ENCODE measurements at places on chromosomes 1 and 21.

DNA sequence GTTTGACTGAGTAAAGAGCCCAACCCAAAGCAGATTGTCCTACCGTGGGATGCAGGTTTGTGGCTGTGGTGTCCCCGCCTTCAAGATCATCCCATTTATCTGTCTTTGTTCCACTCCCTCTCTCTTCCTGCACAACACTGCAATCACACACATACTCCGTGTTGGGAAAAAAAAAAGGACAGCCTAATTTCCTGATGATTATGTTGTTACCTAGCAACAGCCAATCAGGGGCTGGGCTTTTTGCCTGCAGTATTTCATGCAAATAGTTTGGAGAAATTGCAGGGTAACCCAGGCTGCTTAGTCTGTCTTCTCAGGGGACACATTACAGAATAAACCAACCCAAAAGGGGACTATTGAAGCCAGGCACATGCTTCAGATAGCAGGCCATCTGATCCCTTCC, 38.3 kb downstream of the PHC2 start:
- DNase-seq, result no peak

GRCh38 chr1:171345536-171345935, 31.6 kb downstream of the FMO4 start:
- DNase-seq, result no peak

DNA sequence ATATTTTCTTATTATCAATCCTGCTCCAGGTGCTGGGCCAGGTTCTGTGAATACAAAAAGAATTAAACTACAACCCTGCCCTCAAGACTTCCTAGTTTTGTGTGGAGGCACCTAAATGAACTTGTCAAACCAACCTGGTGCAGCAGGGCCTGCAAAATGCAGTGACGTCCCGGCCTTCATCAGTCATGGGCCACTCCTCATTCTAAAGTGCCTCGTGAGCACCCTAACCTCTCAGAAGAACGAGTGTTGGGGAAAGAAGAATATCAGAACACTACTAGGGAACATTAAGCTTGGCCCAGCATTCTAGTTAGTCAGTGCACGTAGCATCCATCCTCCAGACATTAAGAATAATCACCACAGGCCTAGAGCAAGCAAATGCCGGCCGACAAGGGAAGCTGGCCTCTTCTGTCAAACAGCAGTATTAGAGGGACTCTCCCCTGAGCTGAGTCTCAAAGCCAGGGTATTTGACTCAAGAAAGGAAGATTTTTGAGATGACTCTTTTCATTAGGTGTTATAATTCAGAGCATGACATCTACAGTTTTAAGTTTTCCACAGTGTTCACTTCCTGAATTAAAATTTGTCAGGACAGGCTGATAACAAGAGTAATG, 137.9 kb downstream of the SLC45A1 start:
- no peak for DNase-seq

GRCh38 chr1:212635141-212635631, 26.6 kb downstream of the ATF3 start:
- DNase-seq, result no peak

- DNase-seq, result no peak
These were observed 40.4 kb upstream of the FRRS1 start for GRCh38 chr1:99806882-99807281.

DNA sequence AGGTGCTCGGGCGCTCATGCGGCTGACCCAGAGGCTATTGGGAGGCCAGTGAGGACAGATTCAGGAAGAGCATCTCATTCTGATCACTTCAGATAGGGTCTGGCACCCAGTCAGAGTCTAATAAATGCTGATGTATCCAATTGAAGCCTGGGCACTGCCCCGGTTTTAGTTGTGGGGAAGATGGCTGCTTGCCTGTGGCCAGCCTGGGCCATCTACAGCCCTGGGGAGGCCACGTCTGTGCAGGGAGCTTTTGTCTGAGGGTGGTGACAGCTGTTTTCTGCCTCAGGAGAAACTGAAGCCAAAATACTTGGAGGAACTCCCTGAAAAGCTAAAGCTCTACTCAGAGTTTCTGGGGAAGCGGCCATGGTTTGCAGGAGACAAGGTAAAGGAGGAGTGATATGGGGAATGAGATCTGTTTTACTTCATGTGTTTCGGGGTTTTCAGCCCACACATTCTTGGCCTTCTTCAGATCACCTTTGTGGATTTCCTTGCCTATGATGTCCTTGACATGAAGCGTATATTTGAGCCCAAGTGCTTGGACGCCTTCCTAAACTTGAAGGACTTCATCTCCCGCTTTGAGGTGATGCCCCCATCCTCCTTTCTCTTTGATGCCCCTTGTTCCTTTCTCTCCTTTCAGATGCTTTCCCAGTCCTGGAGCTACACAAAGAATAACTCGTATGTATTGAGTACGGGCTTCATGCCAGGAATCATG, 2.8 kb downstream of the GSTM5 start:
- DNase-seq, result no peak

DNA sequence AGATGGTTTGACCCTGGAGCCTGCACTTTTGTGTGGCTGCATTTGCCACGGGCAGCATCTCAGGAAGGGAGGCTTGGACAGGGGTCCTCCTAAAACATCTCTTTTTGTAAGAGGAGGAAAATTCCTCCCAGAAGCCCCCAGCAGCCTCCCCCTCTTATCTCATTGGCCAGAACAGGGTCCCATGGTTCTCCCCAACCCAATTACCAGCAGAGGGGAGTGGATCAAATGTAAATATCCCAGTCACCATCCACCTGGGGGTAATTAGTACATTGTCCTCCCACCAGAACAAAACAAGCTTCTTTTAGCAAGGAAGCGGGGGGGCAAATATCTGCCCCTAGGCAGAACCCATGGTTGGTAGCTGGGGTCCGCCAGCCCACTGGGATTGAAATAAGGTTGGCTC, 44.7 kb upstream of the TENT5B start:
- no peak for DNase-seq

All from activated naive CD4-positive, alpha-beta T cell treated with Interleukin-2 at 50 U/mL for 16 hours (primary cell).